NCI-H1436 (cell line): ENCODE measurements at places on chromosomes 6 and 20.

DNA sequence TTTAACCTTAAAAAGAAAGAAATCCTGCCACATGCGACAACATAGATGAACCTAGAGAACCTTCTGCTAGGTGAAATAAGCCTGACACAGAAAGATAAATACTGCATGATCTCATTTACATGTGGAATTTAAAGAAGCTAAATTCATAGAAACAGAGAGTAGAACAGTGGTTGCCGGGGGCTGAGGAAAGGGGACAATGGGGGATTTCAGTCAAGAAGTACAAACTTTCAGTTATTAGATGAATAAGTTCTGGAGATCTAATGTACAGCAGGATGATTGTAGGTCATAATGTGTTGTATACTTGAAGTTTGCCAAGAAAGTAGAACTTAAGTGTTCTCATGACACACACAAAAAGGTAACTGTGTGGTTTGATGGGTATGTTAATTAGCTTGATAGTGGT lies 204.3 kb upstream of the PRSS16 start:
- DNase-seq, result no peak

DNA sequence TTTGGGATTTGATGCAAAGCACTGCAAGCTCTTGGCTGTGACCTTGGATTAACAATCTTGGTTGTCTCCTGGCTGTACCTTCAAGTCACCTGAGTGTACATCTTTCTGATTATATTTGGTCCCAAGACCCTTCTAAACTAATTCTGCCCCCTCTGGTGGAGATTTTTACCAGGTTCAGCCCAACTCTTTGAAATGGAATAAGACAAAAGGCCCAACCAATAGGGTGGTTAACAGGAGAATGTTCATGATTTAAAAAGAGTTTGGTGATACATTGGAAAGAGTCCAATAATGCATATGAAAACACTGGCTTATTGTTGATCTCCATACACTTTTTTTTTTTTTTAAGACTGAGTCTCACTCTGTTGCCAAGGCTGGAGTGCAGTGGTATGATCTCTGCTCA lies 77.5 kb upstream of the CD83 start:
- DNase-seq, result no peak

DNA sequence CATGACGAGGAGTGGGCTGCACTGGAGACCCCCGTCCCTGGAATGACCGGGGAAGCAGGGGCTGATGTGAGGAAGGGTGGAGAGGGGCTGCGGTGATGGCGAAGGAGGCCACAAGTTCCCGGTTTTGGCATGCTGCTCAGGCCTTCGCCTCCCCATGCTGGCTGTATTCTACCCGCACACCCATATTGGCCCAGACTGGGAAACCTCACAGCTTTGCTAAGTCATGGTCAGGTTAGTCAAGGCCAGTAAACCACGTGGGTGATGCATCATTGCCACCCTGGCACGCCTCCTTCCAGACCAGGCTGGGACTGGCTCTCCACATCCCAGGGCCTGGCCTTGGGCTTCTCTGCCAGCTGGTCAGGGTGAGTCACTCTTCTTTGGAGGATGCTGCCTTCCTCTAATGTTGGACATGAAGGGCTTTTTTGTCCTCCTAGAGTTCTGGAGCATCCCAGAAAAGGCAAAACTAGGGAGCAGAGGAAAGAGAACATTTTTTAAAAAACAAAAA lies 53.8 kb downstream of the PCNA start:
- DNase-seq, result no peak

GRCh38 chr6:25014791-25015560 lies 79.2 kb upstream of the RIPOR2 start:
- DNase-seq, result peak; percentile 36

- no peak for DNase-seq
Measured at GRCh38 chr6:11500008-11500407, 37.5 kb upstream of the TMEM170B start.

DNA sequence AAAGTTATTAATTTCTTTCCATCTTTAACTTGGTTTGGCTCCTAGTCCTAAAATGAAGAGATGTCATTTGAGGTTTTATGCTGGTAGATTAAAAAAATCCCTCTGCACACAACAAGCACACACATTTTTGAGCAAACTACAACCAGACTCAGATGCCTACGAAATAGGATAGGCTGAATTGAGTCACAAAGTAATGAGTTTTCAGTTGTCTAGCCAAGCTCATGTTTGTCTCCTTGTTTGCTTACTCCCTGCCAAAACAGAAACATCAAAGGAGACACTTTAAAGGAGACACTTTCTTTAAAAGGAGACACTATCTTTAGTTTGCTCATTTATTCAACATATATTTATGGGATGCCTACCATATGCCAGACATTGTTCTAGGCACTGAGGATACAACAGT lies 56.2 kb downstream of the TPBG start:
- no peak for DNase-seq

- no peak for DNase-seq
Measured at GRCh38 chr6:112172540-112172939, 81.8 kb downstream of the LAMA4 start.

DNA sequence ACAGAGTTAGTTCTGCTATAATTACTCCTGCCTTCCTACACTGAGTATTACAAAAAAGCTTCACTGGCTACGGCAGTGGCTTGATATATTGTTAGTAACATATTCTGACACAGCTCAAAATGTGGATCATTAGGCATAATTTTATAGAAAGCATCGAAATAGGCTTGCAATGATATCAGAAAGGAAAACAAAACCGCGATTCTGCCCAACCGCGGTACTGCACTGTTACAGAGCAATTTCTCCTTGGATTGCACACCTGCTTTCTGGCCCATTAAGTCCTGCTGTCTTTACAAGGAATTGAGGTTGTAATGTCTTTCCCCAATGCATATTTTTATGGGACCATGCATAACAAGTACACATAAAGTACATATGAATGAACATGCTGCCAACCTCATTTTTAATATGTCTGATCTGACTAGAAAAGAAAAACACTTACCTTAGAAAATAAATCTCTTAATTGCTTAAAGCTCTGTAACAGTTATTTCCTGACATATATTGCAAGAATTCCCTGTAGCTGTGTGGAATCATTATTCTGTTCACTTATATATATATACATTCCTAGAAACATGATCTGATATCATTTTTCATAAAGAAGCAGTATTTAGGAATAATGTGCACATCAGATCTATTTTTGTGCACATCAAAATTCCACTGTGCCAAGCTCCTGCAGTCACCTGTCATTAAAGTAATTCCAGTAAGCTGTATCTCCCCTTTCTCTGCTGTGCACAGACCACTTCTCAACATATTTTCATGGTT lies 763.9 kb downstream of the HACE1 start:
- no peak for DNase-seq

- DNase-seq, result no peak
Measured at GRCh38 chr20:24366336-24367004, 103.0 kb upstream of the SYNDIG1 start.

DNA sequence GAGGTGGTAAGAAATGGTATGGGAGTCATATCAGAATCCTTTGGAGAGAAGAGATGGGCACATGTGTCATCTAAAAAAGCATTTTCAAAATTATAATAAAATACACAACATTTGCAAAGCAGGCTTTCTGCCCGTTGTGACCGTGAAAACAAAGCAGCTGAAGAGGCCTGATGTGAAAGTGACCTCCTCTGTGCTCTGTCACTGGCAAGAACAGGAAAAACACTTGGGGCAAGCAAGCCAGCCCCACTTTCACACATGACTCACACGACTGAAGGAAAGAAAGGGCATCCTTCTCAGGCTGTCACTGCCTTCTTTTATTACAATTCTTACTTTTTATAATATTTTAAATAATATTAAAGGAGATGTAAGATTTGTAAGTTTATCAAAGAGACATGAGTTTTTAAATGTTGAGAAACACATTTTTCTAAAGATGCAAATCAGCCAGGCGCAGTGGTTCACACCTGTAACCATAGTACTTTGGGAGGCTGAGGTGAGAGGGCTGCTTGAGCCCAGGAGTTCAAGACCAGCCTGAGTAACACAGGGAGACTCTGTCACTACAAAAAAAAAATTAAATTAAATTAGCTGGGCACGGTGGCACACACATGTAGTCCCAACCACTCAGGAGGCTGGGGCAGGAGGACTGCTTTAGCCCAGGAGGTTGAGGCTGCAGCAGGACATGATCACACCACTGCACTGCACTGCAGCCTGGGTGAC lies 143.7 kb downstream of the BTBD9 start:
- no peak for DNase-seq

DNA sequence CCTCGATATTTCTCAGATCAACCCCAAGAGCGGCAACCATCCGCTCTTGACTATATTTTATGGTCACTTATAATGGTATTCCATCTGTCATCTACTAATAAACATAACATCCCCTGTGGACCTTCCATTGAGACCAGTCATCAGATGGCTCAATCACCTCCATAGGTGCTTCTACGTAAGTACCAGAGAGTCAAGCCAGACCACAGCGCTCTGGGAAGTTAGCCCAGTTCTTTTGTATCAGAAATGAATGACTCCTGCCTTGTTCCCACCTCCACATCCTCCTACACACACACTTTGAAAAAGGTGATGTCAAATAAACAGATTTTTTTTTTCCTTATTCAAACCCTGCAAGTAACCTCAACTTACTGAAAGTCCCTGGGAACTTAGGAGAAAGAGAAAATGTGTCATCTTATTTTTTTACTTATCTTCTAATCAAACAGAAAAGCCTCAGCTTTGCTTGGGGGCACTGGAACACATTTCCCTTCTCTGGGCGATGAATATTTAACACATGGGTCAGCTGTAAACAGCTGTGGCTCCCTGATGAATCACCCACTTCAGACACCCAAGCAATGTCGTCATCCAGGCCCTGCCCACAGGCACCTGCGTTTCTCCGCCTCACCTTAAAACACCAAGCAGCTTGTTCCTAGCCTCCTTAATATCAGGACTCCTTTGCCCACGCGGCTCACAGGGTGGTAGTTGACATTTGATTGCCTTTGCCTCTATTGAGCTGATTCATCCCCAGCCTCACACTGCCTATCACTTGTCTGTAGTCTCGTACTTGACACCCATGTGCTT lies 121.4 kb upstream of the LY86 start:
- no peak for DNase-seq

DNA sequence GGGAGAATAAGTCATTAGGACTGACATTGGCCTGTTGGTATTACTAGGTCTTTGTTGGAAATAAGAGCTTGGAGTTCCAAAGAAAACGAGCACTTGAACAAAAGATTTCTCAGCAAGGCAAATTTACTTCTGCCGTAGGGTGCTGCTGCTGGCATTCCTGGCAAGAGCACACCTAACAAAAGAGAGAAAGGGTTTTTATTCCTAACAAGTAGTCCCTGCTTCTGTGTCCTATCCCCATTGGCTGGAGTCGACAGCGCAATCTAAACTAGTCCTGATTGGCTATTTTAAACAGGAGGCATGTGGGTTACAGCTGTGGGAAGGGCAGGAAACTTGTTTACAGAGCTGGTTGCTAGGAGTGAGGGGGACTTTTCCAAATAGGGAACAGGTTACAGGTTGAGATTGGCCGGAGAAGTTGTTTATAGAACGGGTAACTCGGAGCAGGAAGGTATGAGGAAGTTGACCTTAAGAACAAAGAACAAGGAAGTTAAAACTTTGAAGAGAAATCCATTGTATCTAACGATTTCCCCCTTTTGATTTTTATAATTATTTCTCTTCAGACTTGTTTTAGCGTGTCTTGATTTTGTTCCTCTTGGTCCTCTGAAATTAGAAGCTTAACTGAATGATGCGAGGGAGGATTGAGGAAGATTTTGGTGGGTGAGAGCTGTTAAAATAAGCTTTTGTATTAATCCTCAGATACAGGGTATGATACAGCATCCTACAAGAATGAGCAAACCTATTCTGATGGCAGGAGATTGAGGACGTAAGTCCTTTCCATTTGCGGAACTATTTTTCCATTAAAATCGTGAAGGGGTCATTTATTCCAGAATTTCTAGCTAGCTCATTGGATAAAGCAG lies 3.4 kb upstream of the ZNFX1 start:
- no peak for DNase-seq
